ENCODE measurements at places on chromosomes 11 and 22.

- no peak for DNase-seq
Measured at GRCh38 chr11:31625868-31626267, 116.3 kb downstream of the ELP4 start.

GRCh38 chr22:39634530-39635405 lies 64.2 kb downstream of the CACNA1I start:
- DNase-seq: no peak

DNA sequence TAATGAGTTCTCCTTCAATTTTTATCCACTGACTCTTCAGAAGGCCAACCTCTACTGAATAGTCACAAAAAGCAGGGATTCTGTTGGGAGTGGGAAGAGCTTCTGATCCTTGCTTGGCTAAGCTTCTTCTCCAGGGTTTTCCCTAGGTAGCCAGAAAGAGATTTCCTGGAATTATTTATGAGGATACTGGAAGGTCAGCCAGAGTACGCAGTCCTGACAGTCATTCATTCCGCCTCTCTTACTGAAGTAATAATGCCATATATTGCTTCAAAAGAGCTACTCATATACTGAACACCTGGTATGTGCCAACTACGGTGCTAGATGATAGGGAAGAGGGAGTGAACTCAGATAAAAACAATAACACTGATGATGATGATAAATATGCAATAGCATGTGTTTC lies 116.1 kb downstream of the CCDC34 start:
- no peak for DNase-seq

DNA sequence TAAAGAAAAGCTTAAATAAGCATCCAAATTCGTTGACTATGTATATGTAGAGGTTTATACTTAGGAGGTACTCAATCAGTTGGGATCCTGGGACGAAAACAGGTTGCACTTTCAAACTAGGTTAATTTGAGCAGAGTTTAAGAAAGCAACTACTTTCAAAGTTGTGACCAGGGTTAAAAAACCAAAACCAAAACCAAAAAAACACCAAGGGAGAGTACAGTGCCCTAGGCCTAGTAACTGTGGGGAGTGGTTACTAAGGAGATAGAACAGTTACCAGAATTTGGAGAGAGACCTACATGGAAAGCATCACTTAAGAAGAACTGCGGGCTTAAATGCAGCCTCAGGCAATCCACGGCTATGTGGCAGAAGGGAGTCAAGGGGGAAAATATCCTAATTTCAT lies 148.3 kb downstream of the JRKL start:
- no peak for DNase-seq

DNA sequence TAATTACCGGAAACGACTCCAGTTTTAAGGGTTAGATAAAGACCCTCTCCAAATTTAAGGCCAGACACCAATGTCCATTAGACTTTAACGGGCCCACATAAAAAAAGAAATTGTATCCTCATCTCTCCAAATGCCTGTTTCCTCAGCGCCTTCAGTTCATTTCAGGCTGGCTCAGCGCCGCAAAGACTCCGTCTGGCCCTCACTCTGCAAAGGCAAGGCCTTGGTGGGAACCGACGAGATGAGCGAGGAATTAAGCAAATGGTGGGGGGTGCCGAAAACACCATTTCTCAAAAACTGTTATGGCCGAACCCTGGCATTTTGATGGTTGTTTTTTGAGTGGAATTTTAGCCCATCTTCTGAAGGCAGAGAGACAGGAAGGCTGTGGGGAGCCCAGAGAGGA lies 15.7 kb downstream of the MN1 start:
- no peak for DNase-seq

DNA sequence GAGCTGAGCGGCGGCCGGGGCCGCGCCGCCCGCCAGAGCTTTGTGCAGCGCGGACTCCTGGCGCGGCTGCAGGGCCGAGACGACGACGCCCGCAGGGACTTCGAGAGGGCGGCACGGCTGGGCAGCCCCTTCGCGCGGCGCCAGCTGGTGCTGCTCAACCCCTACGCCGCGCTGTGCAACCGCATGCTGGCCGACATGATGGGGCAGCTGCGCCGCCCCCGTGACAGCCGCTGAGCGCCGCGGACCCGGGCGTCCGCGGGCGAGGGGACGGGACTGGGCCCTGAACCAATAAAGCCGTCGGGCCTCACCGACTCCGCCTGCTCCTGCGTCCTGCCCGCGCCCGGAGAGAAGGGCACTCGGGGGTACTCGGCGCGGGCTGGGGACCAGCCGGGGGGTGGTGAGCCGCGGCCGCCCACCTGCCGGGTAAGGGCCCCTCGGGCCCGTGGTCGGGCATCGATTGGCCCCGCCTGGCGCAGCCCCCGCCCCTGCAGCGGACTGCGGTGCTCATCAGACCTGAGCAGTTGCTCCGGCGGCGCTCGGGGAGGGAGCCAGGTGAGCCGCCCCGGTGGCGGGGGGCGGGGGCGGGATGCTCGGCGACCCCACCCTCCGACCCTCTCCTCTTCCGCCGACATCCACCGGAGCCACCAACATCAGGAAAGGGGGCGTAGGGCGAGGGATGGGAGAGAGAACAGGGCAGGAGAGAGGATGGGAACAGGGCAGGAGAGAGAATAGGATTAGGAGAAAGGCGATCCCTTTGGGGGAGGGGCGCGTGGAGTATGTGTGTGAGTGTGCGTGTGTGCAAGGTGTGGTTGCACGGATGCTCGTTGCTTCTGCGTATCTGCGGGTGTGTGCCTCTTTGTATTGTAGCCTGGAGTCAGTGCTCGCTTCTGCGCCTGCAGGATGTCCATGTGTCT lies at the start of gene TMEM25:
Gene TMEM25 (plus strand): TSS at position 510 of the 914 bp plus-strand sequence. CDS start 610 bp downstream, outside the sequence.
- DNase-seq: peak; percentile 36

- no peak for DNase-seq
Measured at GRCh38 chr11:24623121-24623520, 126.3 kb downstream of the LUZP2 start.

- DNase-seq: no peak
Measured at GRCh38 chr11:99548264-99548663, 527.5 kb downstream of the CNTN5 start.

DNA sequence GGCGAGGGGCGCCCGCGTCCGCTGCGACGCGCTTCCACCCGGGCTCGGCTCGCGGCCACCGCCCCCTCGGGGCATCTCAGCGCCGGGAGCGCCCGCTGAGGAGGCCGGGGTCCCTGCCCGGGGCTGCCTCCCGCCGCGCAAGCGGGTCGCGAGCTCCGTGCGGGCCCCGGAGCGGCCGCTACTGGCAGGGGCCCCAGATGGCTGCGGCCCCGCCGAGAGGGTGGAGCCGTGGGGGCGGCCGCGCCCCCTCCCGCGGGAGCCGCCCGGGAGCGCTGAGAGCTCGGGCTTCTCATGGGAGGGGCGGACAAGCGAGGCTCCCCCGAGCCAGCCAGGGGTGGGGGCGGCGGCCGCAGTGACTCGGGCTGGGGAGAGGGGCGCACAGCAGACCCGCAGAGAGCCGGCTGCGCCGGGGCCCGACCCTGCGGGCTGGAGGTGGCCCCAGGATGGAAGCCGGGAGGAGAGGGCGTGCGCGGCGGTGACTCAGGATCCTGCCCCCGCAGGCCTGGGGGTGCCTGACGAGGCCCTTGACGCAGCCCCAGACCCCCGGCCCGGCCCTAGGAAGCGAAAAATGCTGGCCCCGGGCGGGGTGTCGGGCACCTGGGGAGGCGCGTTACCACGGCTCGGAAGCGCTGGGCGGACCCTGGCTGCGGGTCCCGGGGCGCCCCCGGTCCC lies 603 bp upstream of the ZFTA start:
- peak; percentile 38 for DNase-seq

GRCh38 chr11:100575860-100576717 lies 111.0 kb upstream of the ARHGAP42 start:
- no peak for DNase-seq

GRCh38 chr11:77211594-77212251 lies 83.7 kb downstream of the MYO7A start:
- DNase-seq: no peak

- no peak for DNase-seq
Measured at GRCh38 chr11:122246874-122247273, 130.9 kb upstream of the BLID start.

DNA sequence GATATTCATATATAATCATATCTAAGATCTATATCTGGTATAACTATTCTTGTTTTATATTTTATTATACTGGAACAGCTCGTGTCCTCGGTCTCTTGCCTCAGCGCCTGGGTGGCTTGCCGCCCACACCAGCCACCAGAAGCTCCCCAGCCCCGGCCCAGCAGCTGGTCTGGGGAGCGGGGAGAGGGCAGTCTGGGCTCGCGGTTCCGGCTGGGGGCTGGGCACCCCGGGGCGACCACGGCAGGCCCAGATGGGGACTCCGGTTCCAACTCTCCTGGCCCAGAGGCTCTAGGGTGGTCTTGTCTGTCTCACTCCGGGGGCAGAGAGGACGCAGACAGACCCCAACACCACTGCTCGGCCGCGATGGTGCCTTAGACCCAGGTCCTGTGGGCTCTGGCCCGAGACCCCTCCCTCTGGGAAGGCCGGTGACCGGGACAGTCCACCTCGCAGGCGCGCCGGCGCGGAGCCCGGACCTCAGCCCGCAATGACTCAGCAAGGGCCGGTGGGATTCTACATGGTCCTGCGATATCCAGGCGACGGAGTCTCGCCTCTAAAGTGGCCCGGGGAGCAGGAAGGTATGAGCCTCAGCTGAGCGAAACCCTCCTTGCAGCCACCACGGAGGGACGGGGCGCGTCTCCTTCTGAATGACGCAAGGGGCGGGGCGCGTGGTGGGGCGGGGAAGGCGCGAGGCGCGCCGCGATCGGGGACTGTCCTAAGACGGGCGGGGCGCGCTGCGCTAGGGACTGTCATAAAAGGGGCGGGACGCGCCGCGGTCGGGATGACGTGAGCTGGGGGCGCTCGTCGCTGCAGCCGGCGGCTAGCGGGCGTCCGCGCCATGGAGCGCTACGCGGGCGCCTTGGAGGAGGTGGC lies at the start of gene DGCR6:
Gene DGCR6 (plus strand): TSS at position 781 of the 870 bp plus-strand sequence. CDS start 55 bp downstream, at position 836.
- DNase-seq: no peak

DNA sequence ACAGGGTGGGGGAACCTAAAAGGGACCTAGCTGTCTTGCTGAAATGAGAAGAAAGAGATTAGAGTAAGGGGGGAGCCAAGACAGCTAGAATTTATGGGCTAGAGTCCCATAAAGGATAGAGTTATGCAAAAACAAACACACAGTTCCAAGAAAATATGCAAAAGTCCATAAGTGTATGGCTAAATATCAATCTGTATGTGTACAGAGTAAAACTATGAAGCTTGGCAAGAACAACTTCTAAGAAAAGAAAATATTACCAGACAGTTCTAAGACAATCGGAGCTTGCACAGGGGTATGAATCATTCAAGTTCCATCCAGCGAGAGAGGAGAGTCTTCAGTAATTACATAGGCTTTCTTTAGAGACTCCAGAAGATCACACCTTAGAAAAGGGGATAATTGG lies 41.8 kb downstream of the GDPD4 start:
- DNase-seq: no peak

- DNase-seq: no peak
Measured at GRCh38 chr22:28714043-28714628, 27.5 kb downstream of the CHEK2 start.

DNA sequence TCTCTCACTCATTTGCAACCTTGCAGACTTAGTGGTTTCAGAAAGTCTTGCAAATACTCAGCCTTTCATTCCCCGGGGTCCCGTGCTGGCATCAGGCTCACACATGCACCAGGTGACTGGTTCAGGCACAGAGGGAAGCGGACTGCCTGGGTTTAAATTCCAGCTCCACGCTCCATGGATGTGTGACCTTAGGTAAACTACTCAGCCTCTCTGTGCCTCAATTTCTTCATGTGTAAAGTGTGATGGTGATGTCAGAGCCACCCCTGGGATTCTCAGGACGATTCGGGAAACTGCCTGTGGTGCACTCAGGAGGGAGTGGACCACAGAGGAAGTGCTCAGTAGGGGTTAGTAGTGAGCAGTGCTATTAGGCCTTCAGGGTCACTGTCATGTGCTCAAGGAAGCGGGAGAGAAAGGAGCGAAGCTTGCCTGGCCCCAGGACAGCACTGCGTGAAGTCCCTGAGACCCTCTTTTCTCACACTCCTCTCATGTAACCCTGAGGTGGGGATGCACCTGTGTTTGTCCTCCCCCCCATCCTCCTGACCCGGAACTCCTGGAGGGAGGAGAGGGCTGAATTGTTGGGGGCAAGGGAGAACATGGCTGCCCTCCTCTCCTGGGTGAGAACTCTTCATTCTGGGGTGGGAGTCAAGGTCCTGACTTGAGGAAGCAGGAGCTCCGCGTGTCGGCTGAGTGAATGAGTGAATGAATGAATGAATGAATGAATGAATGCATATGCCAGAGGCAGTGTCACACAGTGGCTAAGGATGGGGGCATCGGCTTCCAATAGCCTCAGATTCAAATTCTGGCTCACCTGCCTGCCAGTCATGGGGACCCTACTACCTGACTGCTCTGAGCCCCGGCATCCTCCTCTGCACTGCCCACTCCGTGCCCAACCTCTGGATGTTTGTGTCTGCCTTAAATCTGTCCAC lies 14.4 kb upstream of the UPK3A start:
- DNase-seq: no peak

GRCh38 chr11:34451053-34451452 lies 12.3 kb downstream of the CAT start:
- no peak for DNase-seq

- no peak for DNase-seq
Measured at GRCh38 chr22:47448231-47449223, 686.1 kb downstream of the TBC1D22A start.

- DNase-seq: no peak
Measured at GRCh38 chr22:30182350-30182745, 64.2 kb downstream of the LIF start.

DNA sequence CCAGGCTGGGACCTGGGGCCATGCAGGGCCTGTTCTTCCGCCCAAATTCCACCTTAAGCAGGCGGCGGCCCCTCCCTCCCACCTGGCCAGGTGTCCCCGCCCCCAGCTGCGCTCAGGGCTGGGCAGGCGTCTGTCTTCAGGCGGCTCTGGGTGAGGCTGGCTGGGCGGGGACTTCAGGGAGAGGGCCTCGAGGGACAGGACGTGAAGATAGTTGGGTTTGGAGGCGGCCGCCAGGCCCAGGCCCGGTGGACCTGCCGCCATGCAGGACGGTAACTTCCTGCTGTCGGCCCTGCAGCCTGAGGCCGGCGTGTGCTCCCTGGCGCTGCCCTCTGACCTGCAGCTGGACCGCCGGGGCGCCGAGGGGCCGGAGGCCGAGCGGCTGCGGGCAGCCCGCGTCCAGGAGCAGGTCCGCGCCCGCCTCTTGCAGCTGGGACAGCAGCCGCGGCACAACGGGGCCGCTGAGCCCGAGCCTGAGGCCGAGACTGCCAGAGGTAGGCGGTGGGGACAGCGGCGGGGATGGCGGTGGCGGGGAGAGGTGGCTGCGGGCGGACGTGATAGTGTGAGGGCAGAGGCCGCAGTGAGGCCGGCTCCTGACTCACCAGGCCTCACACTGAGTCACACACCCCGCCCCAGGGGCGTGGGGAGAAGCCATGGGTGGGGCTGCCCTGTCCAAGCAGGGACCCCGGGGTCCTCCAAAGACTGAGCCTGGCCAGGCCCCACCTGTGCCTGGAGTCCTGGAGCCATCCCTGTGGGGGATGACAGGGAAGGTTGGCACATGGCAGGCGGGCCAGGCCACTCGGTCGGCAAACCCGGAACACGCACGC lies at the start of gene PKP3:
Gene PKP3 (plus strand): TSS at position 176 of the 824 bp plus-strand sequence. CDS start 84 bp downstream, at position 260.
- no peak for DNase-seq

- no peak for DNase-seq
Measured at GRCh38 chr11:62613291-62613778, 278 bp downstream of the ROM1 start.

GRCh38 chr11:1351278-1351937 lies 38.3 kb upstream of the BRSK2 start:
- DNase-seq: no peak

Data from thymus (tissue), 14 donors.